M059J (cell line): ENCODE measurements at places on chromosomes 2 and 18. TPM values are rescaled to one million over a fixed set of nuclear protein-coding genes. Genes with fewer than 3 reads are reported as not detected.

DNA sequence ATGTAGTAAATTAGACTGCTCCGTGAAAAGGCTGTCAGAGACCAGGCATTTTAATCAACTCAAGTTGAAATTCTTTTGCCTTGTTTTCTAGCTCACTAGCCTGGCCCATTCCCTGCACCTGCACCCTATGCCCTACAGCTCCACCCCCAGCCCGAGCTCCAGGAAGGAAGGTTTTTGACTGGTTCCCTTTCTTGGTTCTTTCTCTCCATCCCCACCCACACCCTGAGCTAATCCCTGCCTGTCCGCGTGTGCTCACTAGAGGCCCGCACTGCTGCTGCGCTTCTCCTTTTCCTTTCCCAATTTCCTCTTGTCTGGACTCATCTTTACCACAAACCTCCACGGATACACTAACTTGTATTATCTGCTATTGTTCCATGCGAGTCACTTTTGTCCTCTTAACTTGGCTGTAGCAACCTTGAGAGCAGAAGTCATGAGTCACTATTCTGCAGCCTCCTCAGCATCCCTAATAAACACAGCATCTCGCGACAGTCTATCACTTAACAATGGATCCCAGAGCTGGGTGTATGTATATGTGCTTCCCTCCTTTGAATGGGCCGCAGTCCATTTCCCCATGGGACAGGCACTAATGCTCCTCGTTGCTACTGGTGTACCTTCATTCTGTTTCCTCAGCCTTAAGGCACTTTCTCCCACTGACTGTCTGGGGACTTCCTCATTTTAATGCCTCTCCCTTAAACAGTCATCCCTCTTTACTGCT, 36.5 kb downstream of the COLEC12 start:
- DNase-seq, result peak; percentile 54

DNA sequence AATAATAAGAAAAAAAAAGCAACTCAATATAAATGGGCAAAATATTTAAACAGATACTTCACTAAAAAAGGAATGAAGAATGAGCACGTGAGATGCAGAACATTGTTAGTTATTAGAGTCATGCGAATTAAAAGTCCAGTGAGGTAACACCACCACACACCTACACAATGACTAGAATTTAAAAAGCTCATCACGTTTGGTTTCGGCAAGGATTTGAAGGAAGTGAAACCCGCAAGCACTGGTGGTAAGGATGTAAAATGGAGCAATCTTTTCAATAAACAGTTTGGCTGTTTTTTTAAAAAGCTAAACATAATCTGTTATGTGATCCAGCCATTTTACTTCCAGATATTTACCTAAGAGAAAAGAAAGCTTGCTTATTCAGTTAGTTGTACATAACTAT, 1181.6 kb upstream of the CELF4 start:
- no peak for DNase-seq

GRCh38 chr18:28511413-28511821, 334.5 kb upstream of the CDH2 start:
- DNase-seq, result peak; percentile 74

DNA sequence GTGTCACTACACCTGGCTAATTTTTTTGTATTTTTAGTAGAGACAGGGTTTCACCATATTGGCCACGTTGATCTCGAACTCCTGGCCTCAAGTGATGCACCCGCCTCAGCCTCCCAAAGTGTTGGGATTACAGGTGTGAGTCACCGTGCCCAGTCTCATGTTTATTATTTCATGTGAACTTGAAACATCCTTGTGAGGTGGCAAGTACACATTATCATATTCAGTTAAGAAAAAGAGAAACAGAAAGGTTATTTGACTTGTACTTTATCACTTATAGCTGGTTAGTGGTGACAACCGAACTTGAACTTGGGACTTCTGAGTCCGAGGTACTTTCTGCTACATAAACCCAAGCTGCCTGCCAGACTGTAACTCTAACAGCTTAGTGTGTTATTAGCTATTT, 24.4 kb downstream of the ABHD3 start:
- DNase-seq, result peak; percentile 41

GRCh38 chr2:34069604-34070003, 470.5 kb upstream of the FAM98A start:
- no peak for DNase-seq

GRCh38 chr2:26704441-26704977, 12.0 kb downstream of the KCNK3 start:
- DNase-seq, result peak; percentile 93

- DNase-seq, result no peak
These were observed 33.5 kb upstream of the NOL4 start for GRCh38 chr18:34258176-34258575.

- no peak for DNase-seq
These were observed 336.9 kb upstream of the PIK3C3 start for GRCh38 chr18:41618147-41618546.

DNA sequence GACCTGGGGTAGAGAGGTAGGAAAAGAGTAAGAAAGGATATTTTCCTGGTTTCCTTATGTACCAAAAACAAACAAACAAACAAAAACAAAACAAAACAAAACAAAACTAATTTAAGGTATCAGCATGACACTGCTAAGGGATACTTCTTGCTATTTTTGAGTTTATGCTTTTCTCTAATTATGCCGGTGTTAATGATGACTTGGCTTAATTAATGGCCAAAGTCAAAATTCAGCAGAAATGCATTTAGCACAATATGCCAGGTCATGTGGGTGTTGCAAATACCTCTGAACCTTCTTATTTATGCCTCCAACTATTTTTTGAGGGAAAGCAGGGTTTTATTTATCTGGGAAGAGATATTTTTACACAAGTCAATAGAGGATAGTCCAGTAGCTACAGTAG, 3.2 kb upstream of the CHST9 start:
- no peak for DNase-seq

GRCh38 chr2:27093430-27094352, 7.1 kb downstream of the KHK start:
- no peak for DNase-seq

DNA sequence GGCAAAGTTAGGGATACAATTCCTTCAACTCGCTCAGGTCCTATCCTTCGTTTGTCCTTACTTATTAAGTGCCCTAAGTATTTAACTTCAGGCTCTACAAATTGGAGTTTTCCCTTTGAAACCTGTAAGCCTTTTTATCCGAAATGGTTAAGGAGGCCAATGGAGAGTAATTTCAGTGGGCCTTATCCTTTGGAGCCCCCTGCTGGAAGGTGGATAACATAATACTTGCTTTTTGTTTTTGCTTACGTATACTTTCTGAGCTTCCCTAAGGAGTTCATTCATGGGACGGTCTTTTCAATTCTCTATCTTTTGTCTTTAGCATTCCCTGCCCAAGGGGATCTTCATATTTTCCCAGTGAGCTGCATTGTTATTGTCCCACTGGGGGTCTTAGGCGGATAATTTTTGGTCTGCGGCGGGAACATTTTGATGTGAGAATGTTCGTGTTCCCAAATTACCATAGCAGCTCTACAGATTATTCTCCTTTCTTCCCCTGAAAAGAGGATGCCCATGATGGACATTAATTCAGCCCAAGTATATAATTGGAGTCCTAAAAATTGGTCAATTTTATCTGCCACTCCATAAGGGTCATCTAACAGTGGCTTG, 34.4 kb upstream of the TRAPPC8 start:
- peak; percentile 32 for DNase-seq

DNA sequence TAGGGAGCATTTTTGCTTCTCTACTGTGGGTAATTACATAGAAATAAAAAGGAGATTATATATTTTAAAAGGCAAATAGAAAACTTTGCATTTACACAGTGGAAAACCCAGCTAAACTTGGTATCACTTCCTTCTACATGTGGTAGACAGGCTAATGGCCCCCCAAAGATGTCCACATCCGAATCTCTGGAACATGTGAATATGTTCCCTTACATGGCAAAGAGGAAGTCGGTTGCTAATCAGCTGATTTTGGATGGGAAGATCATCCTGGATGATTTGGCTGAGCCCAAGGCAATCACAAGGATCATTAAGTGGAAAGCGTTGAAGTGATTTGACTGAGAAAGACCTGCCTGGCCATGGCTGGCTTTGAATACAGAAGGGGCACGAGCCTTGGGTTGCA, 26.2 kb downstream of the CREG2 start:
- DNase-seq, result no peak

DNA sequence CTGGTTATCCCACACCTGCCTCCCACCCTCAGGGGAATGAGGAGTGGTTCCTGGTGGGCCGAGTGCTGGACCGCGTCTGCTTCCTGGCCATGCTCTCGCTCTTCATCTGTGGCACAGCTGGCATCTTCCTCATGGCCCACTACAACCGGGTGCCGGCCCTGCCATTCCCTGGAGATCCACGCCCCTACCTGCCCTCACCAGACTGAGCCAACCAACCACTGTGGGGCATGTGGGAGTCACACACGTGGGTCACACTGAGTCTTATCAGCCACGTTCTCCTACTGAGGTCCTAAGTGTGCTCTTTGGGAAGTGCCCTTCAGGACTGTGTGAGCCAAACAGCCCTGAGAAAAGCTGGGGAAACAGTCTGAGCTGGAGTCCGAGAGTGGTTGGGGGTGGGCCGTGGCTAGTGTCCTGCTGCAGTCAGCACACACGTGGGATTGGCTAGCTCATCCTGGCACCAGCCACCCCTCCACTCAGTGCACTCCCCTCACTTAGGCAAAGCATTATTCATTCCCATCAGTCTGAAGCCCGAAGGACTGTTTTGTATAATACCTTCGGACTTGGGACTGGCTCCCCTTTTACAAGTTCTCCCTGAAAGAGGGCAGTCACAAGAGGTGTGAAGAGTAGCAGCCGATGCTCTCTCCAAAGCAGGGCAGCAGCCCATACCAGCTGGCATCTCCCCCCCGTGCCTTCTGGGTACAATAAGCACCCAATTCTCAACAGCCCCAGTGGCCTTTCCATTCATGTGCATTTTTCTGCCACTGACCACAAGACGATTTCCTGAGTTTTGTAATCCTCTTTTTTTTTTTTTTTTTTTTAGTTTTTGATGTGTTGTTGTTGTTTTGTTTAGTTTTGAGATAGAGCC, 4.6 kb downstream of the TIGD1 start:
- no peak for DNase-seq

DNA sequence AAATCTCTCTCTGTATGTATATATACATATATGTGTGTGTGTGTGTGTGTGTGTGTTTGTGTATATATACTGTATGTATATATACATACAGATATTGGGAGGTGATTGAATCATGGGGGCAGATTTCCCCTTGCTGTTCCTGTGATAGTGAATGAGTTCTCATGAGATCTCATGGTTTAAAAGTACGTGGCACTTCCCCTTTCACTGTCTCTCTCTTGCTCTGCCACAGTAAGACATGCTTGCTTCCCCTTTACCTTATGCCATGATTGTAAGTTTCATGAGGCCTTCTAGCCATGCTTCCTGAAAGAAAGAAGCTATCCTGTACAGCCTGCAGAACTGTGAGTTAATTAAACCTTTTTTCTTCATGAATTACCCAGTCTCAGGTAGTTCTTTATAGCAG, 18.8 kb upstream of the CCDC195 start:
- no peak for DNase-seq

DNA sequence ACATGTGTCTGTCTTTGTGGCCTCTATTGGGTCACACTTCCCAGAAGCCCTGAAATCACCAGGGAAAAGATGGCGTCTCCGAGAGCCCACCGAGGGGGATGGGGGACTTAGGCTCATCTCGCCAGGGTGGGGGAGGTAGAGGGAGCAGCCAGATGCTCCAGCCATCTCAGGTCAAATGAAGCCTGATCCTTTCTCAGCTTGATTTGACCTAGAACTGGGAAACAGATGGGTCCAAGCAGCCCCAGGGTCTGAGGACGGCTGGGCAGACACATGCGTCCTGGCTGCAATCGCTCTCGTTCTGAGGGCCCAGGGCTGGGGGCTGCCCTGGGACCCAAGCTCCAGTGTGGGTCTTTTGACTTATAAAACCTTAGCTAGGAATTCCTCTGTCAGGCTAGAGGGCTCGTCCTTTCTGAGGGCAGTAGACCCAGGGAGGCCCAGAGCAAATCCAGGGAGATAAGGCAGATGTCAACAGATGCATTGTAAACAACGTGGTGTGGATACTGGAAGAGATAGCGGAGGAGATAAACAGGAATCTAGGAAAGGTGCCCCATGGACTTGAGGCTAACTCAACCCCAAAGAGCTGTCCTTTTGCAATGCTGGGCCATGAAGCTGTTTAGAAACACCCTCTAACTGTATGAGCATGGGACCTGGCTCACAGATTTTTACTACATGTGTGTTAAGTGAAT, 127.7 kb downstream of the MYCN start:
- no peak for DNase-seq

DNA sequence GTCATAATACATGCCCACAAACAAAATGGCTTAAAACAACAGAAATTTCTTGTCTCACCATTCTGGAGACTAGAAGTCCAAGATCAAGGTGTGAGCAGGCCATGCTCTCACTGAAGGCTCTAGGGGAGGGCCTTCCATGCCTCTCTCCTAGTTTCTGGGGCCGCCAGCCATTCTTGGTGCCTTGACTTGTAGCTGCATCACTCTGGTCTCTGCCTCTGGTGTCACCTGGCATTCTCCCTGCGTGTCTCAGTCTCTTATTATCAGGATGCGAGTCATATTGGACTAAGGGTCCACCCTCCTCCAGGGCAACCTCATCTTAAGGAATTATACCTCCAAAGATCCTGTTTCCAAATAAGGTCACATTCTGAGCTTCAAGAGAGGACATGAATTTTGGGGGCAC, 76.1 kb downstream of the KCNF1 start:
- DNase-seq, result peak; percentile 14

DNA sequence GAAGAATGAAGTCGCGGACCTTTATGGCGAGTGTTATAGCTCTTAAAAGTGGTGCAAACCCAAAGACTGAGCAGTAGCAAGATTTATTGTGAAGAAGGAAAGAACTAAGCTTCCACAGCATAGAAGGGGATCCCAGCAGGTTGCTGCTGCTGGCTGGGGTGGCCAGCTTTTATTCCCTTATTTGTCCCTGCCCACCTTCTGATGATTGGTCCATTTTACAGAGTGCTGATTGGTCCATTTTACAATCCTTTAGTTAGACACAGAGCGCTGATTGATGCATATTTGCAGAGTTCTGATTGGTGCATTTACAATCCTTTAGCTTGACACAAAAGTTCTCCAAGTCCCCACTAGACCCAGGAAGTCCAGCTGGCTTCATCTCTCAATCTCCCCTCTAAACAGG, 36.3 kb upstream of the EN1 start:
- no peak for DNase-seq

- peak; percentile 38 for DNase-seq
These were observed 505.4 kb downstream of the PLCL1 start for GRCh38 chr2:198309673-198310280.

Gene COL4A4
- 0.22 and 0.89 TPM in 2 replicates for total RNA-seq

Gene SP140L
- 7.6 and 11.2 TPM in 2 replicates for total RNA-seq

Gene HOXD9
- 0.57 and 0.86 TPM in 2 replicates for total RNA-seq

Gene PAX8
- total RNA-seq, result 5.2 and 6.1 TPM in 2 replicates

Gene DCDC2C
- not detected in 2 replicates for total RNA-seq

Gene TOGARAM2
- total RNA-seq, result not detected in 2 replicates

Gene FBLN7
- 3.0 and 3.9 TPM in 2 replicates for total RNA-seq

Gene SERPINB10
- not detected in 2 replicates for total RNA-seq

Gene ACMSD
- not detected in 2 replicates for total RNA-seq

Gene CFAP65
- not detected in 2 replicates for total RNA-seq
